T-cell (primary cell): ENCODE measurements at places on chromosomes 7 and 10.

DNA sequence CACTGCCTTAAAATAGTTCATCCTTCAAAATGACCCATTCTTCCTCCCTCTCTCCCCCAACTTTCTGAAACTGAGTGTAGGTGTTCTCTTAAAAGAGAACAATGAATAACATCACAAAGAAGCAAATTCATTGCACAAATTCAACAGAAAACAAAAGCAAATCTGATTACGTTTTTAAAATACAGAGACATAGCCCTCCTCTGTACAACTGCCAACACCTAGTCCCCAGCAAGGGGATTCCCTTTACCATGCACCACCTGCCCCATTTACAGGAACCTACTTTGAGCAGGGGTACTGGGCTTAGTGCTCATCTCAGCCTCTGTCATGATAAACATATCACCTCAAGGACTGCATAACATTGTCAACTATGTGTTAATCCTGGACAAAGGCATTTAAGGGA, 302.8 kb upstream of the AOAH start:
- DNase-seq = no peak

DNA sequence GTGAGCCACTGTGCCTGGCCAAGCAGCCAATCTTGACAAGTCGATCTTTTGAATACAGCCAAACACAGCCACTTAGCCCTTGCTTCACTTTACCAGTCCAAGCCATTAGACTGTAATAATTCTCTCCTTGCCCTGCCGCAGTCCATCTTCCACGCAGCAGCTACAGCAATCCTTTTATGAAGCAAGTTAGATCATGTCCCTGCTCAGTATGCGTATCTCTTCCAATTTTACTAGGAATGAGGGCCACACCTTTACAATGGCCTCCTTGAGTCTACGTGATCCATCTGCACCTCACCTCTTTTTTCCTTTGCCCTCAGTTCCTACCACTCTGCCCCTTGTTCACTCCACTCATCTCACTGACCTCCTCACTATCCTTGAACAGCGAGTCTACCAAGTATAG, 22.2 kb downstream of the GSAP start:
- DNase-seq = no peak

DNA sequence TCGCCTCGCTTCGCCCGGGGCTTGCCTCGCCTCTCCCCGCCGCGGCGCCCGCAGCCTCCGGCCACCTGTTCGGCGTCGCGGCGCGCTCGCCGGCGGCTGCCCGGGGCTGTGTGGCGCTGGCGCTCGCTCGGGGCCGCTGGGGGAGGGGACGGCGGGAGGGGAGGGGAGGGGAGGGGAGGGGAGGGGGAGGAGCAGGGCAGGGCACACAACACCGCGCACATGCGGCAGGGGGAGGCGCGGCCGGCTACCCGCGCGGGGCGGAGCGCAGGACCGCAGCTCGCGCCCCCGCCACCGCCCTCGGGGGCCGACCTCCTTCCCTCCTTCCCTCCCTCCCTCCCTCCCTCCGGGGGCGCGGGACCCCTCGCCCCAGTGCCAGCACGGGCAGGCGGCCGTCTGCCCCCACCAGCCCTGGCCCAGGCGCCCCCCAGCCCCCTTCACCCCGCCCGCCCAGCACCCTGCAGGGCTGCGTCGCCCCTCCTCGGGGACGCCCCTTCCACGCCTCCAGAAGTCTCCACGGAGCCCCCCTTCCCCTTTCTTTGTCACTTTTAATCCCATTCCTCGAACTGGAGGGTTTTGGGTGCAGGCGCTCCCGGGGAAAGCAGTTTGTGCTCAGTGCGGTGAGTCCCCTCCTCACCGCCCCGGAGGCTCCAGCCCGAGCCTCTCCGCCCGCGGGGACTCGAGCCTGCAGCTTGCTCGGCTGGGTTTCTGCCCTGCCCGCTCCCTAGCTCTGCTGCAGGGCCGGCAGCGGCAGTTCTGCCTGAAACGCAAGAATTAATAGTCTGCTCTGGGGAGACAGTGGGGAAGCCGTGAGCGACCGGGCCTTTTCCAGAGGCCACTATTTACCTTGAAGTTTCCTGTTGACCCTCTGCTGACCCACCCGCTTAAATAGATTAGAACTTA, at the start of gene PARD3:
Gene PARD3 (minus strand): TSS at position 112 of the 900 bp plus-strand sequence. CDS start 301 bp downstream, outside the sequence.
- DNase-seq = no peak

DNA sequence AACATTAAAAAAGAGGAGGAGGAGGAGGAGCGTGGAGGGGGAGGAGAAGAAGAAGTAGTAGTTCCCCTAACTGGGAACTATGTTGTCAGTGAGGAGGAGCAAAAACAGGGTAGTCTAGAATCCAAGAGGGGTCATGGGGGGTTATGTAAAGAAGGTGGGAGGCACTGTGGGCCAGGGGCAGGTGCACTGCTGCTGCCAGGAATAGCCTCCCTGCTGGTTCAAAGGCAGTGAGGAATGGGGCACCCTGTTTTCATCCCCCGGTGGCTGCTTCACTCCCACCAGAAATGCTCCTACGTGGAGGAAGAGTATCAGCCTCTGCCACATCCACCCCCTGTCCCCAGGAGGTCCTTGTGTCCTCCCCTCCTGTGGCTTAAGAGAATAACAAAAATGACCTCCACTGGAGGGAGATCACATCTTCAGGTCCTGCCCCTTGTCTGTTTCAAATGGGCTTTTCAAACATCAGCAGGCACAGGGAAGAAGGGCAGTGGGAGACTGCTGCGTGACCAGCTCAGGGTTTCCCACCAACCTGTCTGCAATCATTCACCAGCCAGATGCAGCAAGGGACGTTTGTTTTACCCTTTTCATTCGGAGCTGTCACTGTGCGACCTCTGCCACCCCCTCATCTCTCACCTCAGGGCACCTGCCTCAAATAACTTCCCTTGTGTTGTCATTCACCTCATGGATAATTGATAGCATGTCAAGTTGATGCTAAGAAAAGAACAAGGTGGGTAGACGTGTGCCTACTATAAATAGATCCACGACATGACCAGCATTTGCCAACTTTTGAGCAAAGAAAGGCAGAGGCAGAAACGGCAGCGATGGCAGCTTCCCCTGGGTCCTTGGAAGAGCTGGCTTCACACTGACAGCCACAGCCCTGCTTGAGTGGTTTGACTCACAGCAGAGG, 92.6 kb downstream of the DGKI start:
- DNase-seq = no peak

- no peak for DNase-seq
These were observed 59.7 kb upstream of the CDK14 start for GRCh38 chr7:90536449-90536848.

DNA sequence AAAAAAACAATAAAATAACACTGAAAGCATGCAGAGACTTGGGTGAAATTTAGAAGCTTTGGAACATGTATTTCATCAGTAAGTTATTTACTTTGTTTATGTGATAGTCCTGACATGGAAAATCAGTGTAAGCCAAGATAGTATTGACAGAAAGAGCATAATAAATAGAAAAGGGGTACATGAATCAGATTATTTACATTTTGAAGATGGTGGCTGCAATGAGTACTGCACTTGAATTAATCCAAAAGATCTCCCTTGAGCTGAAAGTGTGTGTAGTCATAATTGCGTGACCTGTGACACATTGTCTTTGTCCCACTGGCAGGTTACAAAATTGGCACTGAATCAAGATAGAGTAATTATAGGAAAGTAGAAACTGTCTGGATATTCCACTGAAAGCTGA, 562.9 kb downstream of the GFRA1 start:
- DNase-seq = no peak

- DNase-seq = no peak
These were observed 249.7 kb downstream of the CREB5 start for GRCh38 chr7:28661826-28662595.

DNA sequence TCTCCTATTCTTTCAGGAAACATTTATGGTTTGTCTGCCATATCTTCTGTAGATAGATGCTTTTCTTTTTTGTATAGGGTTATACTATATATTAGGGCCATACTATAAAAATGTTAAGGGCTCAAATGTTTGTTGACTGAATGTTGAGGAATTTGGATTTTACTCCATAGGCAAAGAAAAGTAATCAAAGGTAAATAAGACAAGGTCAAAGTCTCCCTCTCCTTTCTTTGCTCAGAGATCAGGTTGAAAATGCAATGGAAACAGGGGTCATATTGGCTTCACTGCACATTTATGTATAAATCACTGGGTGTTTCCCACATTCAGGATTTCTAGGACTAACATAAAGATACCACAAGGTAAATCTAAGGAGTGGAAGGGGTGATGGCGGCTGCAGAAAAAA, 291.4 kb upstream of the FZD8 start:
- DNase-seq = no peak

GRCh38 chr10:34538281-34538829, 276.7 kb downstream of the PARD3 start:
- no peak for DNase-seq

- DNase-seq = no peak
These were observed 76.9 kb upstream of the ANK3 start for GRCh38 chr10:60466267-60467201.

GRCh38 chr10:125782054-125782453, 6.4 kb upstream of the MMP21 start:
- DNase-seq = no peak
